ENCODE measurements at places on chromosomes 1 and 21.

GRCh38 chr1:178704833-178705232 is 20.2 kb upstream of the RALGPS2 start:
- no peak for DNase-seq

DNA sequence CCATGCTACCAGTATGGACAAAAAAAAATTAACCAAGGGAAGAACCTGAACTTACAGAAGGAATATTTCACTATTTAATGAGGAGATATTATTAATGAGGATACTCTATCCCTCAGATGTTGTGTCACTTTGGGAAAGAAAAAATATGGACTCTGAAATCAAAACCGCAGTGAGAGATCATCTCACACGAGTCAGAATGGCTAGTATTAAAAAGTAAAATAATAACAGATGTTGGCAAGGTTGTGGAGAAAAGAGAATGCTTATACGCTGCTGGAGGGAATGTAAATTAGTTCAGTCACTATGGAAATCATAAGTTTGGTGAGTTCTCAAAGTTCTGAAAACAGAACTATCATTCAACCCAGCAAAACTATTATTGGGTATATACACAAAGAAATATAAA is 30.9 kb downstream of the TNFSF4 start:
- no peak for DNase-seq

- DNase-seq = no peak
Measured at GRCh38 chr1:12811409-12811784, 19.8 kb downstream of the PRAMEF11 start.

DNA sequence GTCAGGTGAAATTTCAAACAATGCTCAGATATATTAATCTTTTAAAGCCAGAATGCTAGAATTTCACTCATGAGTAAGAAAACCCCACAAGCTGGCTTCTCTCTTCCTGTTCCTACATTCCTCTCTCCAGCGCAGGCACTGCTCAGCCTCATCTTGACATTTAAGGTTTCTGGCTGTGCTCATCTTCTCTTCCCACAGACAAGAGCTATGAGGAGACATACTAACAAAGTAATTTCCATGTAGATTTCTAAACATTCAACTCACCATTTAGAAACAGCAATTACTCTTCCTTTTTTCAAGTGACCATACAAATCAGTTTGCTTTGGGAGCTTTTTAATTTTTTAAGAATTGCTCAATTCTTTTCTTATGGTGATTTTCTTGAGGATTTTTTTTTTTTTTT is 7.8 kb upstream of the LRRC8D start:
- DNase-seq = no peak

GRCh38 chr1:178632653-178633052 is 92.4 kb upstream of the RALGPS2 start:
- DNase-seq = no peak

GRCh38 chr1:159932296-159933285 is 7.3 kb upstream of the TAGLN2 start:
- no peak for DNase-seq

DNA sequence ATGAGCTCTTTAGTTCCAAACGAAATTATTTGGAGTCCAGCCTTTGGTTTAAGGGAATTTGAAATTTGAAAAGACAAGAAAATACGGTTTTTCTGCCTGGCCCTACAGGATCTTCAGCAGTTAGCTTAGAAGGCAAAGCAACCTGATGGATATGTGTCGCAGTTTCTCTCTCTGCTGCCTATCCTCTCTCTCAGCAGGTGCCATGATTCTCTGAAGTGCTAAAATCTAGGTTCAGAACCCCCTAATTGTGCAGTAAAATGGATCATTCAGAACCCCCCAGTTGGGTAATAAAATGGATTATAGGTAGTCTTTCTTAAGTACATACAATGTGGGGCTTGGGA is 446 bp upstream of the DEPDC1 start:
- DNase-seq = no peak

GRCh38 chr1:164731161-164731876 is 172.3 kb downstream of the PBX1 start:
- no peak for DNase-seq

- DNase-seq = no peak
Measured at GRCh38 chr1:2032737-2033136, 13.6 kb downstream of the GABRD start.

GRCh38 chr1:221788466-221788865 is 46.6 kb upstream of the DUSP10 start:
- DNase-seq = no peak

- DNase-seq = no peak
Measured at GRCh38 chr1:235725434-235725833, 75.8 kb upstream of the GNG4 start.
